Stimulated activated CD4-positive, alpha-beta T cell treated with anti-CD3 and anti-CD28 coated beads, Interleukin-2, amount 100 ng/mL, for 4 hours (primary cell): ENCODE measurements at places on chromosomes 5 and 9.

DNA sequence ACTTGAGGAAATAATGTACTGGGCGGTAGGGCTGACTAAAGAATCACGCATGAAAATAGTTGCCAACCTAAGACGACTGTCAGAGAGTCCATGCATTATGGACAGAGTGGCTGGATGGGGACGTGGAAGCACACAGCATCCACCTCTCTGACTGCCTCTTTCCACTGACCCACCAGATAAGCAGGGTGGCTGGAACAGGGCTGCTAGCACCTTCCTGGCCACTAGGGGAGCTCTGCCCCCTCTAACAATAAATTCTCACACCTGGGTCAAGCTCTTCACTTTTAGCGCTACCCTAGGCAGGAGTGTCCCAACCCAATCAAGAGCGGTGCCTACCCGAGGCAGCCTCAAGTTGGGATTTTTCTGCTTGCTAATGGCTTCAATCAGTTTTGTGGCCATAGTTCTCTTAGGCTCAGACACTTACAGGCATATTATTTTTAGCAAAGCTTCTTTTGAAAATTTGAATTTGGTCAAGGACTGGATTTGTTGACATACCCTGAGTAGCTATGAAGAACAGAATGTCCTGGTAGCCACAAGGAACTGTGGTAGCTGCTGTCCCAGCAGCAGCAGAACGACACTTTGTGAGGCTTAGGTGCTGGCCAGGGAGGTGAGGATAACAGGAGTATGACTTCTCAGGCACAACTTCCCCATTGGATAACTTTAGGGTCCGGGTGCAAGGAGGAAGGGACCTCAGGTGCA, 6.9 kb upstream of the TPM2 start:
- DNase-seq: peak; percentile 24

GRCh38 chr9:130789747-130790672, 45.0 kb upstream of the ABL1 start:
- no peak for DNase-seq

GRCh38 chr5:179251276-179251969, 93.8 kb downstream of the ADAMTS2 start:
- no peak for DNase-seq

DNA sequence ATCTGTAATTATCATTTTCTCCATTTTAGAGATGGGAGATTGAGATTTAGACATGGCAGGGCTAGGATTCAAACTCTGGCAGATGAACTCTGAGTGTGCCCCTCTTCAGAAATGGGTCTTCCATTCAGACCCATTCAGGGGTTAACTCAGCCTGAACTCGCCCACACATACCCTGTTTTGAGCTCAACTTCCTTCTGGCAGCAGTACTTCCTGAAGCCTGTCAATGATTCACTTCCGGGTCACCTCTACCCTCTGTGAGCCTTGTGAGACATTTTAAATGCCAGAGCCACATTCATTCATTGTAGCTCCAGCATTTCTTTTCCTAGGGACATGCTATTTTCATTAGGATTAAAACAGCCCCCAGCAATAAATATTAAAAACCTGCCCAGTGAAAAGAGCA, 209.3 kb upstream of the SLC24A2 start:
- no peak for DNase-seq

GRCh38 chr9:37430841-37431597, 8.5 kb downstream of the GRHPR start:
- DNase-seq: no peak

DNA sequence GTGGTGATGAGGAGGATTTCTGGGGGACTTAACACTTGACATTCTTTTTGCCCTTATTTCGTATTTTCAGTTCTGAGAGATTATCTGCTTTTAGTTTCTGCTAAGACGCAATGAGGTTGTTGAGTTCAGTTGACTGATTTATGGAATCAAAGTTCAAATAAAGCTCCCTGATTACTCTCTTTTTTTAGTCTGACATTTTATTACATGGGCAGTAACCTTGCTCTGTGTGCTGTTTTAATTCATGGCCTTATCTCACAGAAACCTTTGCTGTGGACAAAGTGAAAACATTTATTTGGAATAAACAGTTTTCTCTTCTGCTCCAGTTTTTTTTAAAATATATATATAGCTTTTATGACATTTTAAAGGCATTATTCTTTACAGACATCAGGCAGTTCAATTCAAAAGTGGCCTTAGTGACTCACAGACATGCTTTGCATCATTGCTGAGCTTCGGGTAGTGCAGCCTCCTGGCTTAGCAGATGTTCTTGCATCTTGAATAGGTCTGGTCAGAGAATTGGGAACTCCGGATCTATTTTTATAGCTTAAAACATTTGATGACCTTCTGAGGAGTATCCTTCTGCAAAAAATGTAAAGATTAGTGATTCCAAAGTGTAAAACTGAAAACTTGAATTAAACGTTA, 162.9 kb downstream of the FAM170A start:
- DNase-seq: no peak

DNA sequence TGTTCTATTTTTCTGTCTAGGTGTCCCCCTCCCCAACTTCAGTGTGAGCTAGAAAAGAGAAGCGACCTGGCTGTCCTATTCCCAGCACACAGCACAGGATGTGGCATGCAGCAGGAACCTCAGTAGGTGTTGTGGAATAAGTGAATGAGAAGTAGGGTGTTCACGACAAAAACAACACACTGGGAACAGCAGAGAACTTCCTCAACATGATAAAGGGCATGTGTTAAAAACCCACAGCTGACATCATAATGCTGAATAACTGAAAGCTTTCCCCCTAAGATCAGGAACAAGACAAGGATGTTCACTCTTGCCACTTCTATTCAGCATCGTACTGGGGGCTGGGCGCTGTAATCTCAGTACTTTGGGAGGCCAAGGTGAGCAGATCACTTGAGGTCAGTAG, 155.6 kb upstream of the ZNF618 start:
- no peak for DNase-seq

DNA sequence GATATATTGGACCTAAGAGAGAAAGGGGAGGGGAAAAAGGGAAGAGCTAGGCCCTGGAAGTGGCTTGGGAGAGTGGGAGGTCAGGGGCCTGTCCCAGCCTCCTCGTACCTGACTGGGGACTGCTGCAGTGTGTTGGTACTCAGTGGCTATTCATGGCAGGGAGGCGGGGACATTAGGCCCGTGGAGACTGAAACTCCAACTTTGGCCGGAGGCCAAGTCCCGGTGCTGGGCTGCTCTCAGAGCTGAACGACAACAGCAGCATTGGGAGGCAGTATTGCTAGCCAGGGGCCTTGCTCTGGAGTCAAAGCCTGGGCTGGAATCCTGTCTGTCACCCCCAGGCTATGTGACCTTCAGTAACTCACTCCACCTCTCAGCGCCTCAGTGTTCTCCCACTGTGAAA, 37.8 kb downstream of the NEURL1B start:
- DNase-seq: no peak

- DNase-seq: no peak
These were observed 72.2 kb downstream of the ANKRD55 start for GRCh38 chr5:56160723-56161438.
